ENCODE measurements at places on chromosomes 5 and 9. TPM values are rescaled to one million over a fixed set of nuclear protein-coding genes. Genes with fewer than 3 reads are reported as not detected.
A peak's percentile ranks its signal among the peaks of the same experiment; 100 is the strongest.

DNA sequence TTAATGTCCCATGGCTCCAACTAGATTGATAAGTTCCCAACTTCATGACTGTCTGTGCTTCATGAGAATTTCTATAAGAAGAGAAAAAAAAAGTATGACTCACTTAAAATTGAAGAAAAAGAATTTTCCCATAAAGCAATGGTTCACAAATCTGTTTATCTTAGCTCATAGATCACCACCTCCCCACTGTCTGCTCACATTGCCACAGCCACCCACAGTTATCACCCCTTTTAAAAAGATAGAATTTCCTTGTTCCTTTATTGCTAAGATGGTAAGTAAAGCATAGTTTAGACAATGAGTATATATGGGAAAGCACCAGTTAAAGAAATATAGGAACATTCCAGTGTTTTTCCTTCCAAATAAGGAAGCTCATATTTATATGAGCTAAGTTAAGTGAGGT, 67.1 kb downstream of the ALDH7A1 start:
- DNase-seq: peak; percentile 67

- no peak for DNase-seq
Measured at GRCh38 chr9:14218253-14218652, 95.7 kb downstream of the NFIB start.

DNA sequence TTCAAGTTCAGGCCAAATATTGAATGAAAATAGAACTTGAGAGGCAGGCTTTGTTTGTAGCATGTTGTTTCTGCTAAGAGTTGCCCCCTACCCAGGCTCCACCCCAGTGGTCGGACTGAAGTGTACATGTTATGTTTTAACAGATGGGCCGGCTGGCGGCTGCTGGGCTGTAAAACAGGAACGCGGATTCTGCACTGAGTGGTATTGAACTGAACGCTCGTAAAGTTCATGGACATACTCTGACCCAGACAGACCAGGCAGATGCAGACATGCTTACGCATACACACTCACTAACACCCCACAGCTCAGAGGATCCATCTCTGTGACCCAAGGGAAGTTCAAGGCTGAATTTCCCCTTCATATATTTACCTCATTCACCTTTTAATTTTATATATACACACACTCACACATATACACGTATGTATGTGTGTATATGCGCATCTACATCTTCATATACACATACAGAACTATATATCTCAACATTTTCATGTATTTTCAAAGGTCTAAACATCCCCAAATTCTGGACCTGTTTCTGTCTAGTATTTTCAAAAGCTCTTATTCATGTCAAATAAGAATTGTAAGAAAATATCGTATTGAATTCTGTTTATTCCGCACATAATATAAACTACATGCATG, 1.4 kb downstream of the MARCHF3 start:
- peak; percentile 92 for DNase-seq

GRCh38 chr9:89189215-89189614, 10.6 kb upstream of the SHC3 start:
- DNase-seq: no peak

Gene PCDHB9
- total RNA-seq: 0.64 TPM

DNA sequence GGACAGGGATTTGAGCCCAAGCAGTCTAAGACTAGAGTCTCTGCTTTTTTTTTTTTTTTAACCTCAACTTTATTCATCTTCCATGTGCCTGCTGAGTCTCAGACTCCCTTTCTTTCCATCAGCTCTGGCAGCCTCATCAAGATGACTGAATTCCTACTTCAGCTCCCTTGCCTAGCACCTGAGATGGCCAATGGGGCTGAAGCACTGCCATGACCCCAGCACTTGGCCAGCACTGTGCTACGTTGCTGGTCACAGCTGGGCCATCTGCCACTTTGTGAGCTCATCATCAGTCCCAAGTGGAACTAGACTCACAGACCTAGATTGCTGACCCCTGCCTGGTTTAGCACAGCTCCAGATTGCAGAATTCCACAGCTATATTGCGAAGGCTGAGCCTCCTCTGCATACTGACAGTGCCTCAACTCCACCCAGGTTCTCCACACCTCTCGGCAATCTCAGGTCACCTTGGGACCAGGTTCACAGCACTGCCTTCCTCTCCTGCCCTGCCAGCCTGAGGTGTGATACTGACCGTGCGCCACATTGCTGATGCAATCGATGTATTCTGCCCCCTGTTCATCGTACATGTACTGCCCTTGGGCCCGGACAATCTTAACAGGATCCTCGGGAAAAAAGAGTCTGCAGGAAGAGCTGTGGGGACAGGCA, 1.6 kb downstream of the PHYKPL start:
- DNase-seq: peak; percentile 55

DNA sequence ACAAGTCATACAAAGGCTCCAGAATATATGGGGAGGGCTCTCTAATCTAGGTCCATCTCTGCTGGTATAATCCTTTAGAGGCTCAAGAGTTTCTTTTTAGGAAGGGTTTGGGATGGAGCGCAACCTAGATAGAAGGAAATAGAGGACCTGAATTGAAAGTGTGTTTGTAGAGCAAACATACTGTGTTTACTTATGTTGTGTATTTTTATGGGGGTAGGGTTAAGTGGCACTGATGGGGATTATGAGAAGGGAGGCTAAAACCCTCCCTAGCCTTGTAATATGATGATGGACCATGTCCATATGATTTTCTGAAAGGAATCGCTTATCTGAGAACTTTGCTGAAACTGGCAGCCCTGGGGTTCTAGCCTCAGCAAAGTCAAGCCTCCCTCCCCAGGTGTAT, 4.4 kb upstream of the ELL2 start:
- DNase-seq: no peak

GRCh38 chr9:18723366-18723765, 249.4 kb downstream of the ADAMTSL1 start:
- no peak for DNase-seq

Gene SLC34A1
- not detected for total RNA-seq

GRCh38 chr5:82283893-82284292, 5.7 kb upstream of the RPS23 start:
- no peak for DNase-seq

Gene UQCRQ
- 179 TPM for total RNA-seq

DNA sequence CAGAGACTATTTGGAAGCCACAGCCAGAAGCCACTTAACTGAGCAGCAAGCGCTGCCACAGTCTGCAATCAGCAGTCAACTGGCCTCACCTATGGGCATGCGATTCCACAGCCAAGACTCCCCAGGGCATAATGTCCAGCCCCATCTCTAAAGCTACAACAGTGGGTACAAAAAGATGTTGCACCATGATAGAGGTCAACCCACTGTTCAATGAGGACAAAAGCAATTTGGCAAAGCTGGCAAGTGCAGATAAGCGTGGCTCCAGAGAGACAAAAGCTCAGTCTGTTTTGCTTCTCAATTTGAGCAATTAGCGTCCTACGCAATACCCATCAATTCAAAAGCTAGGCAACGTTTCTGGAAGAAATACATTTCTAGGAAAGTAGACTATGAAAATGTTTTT, 3.2 kb downstream of the TAS2R1 start:
- no peak for DNase-seq

GRCh38 chr5:54754420-54754819, 231.0 kb downstream of the ESM1 start:
- DNase-seq: no peak

DNA sequence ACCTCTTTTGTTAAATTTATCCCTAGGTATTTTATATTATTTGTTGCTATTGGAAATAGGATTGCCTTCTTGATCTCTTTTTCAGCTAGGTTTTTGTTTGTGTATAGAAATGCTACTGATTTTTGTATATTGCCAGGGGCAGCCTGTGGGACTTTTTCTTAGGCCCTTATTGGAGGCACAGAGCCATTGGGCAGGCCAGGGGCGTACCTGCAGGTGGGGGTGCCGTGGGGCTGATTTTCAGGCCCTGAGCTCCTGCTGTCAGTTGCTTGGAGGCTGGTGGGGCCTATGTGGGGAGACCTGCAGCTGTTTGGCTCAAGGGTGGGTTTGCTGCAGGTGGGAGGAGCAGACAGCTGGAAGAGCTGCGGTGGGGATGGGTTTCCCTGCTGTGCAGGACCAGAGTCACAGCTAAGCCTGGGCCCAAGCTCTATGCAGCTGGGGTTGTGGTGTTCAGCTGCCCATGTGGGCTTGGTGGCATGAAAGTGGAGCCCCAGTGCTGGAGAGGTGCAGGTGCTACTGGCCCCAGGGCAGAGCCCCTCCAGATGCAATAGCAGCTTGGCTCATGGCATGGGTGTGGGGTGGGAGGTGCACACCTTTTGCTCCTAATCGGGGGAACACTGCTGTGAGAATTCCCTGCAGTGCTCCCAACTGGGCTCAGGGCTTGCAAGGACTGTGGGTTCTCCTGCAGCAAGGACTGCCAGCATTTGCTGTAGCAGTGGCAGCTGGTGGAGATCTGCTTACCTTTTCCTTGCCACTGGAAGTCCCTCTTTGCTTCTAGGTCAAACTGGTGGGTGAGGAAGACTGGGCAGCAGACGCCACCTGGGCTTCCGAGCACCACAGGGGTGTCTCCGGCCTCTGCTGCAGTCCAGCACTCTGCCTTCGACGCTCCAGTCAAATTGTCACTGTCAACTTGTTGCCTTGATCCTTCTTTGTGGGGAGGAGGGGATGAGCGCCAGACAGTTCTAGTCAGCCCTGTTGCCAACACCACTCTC, 7.6 kb upstream of the CLPTM1L start:
- DNase-seq: no peak

GRCh38 chr5:3010301-3010952, 258.9 kb upstream of the IRX2 start:
- no peak for DNase-seq

GRCh38 chr5:171848911-171849520, 63.4 kb downstream of the SMIM23 start:
- DNase-seq: no peak

Gene GMCL2
- total RNA-seq: not detected

- DNase-seq: no peak
Measured at GRCh38 chr9:133713960-133714495, 24.1 kb downstream of the SARDH start.

Gene PKD2L2
- total RNA-seq: not detected

DNA sequence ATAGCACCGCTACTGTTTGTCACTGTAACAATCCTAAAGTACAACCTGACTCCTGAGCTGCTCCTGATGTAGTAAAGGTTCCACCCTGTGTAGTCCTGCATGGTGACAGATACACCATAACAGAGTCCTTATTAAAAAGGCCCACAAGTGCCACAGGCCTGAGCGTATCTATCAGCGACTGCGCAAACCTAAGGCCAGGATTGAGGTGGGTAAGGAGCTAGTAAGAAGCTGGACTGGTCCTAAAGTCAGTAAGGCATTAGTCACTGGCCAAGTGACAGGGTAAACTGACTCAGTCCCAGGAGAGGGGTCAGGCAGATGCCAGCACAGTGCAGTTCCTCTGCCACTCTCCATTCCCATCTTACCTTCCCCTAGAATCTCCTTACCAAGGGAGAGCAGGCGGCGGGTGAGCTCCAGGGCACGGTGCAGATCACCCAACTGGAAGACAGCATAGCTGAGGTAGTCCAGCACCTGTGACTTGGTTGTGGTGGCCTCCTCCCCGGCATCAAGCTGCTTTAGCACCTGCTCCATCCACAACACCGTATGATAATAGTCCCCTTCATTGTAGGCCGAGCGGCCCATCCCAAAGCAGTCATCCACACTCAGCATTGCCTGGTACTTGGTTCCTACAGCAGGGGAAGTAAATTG, 17.6 kb downstream of the P4HA2 start:
- no peak for DNase-seq

GRCh38 chr9:19381656-19382055, 1.6 kb upstream of the RPS6 start:
- no peak for DNase-seq

Gene PCDH12
- total RNA-seq: under 0.01 TPM

GRCh38 chr9:76692458-76693129, 71.6 kb upstream of the PCA3 start:
- no peak for DNase-seq

- DNase-seq: no peak
Measured at GRCh38 chr5:115785381-115786065, 30.9 kb downstream of the CDO1 start.

DNA sequence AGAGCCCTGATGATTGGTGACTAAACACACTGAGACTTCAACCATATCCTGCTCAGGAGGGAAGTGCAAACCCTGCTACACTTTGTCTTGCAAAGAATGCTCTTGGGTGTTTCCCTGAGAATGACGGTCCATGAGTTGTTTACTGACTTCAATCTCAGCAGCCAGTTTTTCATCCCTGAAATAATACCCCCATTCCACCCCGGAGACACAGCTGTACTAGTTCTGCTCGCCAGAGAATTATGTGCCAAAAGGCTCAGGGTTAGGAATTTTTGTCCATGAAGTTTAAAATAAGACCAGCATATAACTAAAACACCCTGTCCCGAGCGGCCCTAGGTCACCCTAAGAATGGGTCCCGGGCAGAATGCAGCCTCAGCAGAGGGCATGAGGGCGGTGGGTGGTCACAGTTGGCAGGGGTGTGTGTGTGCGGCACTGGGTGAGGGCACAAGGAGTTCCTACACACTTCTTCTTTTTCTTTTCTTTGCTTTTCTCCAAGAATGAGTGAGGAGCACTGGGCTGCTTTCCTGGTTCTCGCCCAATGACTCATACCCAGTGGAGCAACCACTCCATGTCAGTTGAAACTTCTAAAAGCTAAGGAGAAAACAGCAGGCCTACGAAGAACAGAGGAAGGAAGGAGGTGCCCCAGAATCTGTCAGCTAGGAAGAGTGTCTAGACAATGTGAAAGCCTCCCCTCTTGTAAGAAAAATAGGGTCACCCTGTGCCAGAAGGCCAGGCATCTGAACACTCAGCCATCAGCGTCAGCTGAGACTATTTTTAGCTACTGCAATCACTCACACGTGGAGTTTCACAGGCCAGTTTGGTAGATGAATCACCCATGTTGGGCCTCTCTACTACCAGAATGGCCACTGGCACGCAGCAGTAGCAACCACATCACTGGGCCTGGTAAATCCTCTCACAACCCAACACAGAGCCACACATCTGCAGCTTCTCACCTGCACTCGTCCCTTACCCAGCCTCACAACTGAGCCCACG, 105.9 kb downstream of the DPYSL3 start:
- peak; percentile 98 for DNase-seq

GRCh38 chr5:11851416-11851815, 52.8 kb downstream of the CTNND2 start:
- DNase-seq: no peak

DNA sequence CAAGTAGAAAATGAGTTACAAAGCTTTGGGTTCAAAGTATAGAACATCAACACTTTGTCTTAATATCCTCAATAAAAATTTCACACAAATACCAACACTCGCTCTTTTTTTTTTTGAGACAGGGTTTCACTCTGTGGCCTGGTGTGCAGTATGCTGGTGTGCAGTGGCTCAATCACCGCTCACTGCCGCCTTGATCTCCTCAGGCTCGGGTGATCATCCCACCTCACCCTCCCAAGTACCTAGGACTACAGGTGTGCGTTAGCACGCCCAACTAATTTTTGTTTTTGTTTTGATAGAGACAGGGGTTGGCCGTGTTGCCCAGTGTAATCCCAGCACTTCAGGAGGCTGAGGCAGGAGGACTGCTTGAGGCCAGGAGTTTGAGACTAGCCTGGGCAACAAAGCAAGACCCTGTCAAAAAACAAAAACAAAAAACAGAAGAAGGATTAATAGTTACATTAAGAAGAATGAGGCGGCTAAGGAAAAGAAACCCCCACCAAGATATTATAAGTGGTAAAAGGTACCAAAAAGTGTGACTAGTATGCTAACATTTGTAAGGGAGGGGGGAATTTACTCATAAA, 20.3 kb downstream of the FNBP1 start:
- DNase-seq: no peak

Gene TMEM232
- total RNA-seq: 1.3 TPM

Data from fibroblast of villous mesenchyme (primary cell).